ENCODE measurements at places on chromosomes 7 and 10. TPM values are rescaled to one million over a fixed set of nuclear protein-coding genes. Genes with fewer than 3 reads are reported as not detected.

GRCh38 chr7:119007236-119007635 lies 782.7 kb downstream of the ANKRD7 start:
- no peak for DNase-seq

The CALCR gene
- polyA plus RNA-seq: 0.08 TPM

DNA sequence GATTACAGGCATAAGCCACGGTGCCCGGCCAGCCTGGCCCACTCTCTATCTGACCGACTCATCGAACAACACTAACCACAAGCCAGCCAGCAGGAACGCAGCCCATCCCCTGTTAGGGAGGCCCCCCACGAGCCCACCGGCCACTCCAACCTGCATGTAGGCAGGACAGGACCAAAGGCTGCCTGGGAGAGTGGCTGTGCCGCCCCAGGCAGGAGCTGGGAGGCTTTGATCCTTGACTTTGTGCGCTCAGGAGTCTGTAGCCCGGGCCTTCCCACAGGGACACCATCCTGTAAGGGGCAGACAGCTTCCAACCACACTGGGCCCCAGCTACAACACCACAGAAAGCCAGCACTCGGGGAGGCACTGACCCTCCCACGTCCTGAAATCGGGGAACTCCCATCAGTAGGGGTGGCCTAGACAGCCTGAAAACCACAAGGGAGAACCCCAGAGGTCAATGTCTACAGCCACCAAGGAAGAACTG lies 29.4 kb downstream of the GRID1 start:
- DNase-seq: no peak

The LBX1 gene
- polyA plus RNA-seq: not detected

Measured in left renal pelvis (tissue), 4 donors.